ENCODE measurements at places on chromosomes 2 and 18. TPM values are rescaled to one million over a fixed set of nuclear protein-coding genes. Genes with fewer than 3 reads are reported as not detected.

GRCh38 chr2:210503725-210504191 lies 27.2 kb upstream of the LANCL1 start:
- no peak for DNase-seq

- DNase-seq = no peak
Measured at GRCh38 chr2:135603543-135603942, 72.3 kb downstream of the R3HDM1 start.

DNA sequence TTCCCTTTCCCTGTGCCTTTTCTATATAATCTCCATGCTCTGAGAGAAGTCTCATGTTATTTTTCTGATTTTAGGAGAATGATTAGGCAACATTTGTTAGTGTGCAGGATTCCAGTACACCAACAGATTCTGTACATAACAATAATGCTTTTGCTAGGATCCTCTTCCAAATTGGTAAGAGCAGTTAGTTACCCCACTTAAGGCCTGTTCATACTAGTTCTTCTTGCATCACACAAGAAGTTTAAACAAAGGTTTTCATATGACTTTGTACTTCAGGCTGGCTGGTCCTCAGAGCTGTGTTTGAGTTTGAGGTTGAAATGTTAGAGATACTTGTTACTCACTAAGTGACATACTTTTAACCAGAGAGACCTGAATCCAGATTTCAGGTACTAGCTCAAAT lies 686.9 kb upstream of the NRXN1 start:
- no peak for DNase-seq

GRCh38 chr2:207110310-207110709 lies 55.4 kb downstream of the KLF7 start:
- DNase-seq = no peak

DNA sequence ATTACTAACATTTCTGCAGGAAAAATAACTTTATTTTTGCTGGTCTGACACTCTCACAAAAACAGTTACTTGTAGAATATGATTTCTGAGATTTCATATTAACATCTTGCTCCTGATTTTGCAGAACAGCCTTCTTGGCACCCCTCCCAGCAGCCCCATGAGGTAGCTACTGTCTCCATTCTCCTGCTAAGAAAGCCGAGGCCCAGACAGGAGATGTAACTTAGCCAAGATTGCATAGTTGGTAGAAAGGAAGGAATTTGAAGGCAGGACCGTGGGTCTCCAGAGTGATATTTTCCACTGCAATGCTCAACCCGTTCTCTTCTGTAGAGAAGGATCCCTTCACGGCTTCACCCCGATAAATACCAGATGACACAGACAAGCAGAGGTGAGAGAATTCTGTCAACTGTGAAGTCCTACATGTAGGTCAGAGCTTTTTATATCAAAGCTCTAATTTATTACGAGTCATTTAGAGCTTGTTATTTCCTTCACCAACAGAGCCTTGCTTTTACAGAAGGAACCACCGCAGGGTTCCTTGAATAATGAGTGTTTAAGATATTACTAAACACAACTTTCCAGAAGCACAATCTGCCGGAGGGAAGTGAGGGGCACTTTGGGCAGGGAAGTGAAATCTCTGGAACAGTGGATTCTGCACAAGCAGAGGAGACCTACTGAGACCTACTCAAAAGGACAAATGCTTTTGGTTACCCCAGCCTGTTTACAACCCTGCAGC lies 48.0 kb upstream of the MYCN start:
- DNase-seq = no peak

GRCh38 chr2:70608373-70608772 lies 54.7 kb upstream of the TGFA start:
- DNase-seq = no peak

- no peak for DNase-seq
Measured at GRCh38 chr2:30224151-30224550, 7.2 kb upstream of the LBH start.

- DNase-seq = no peak
Measured at GRCh38 chr2:190420801-190421200, 12.6 kb downstream of the MFSD6 start.

GRCh38 chr2:40178171-40178778 lies 273.6 kb downstream of the SLC8A1 start:
- no peak for DNase-seq

- DNase-seq = no peak
Measured at GRCh38 chr2:232652505-232652851, 19.1 kb downstream of the EFHD1 start.

GRCh38 chr2:127259355-127259754 lies 34.6 kb downstream of the ERCC3 start:
- DNase-seq = no peak

SIGLEC15 gene
- not detected for total RNA-seq

SPATA3 gene
- total RNA-seq = not detected

RELCH gene
- 59.9 TPM for total RNA-seq

OTOS gene
- not detected for total RNA-seq

G6PC2 gene
- total RNA-seq = not detected

SUMO1 gene
- 38.8 TPM for total RNA-seq

SGPP2 gene
- total RNA-seq = 24.8 TPM

LBX2 gene
- total RNA-seq = not detected

RGPD3 gene
- 0.25 TPM for total RNA-seq

LINC00305 gene
- not detected for total RNA-seq

PTPRN gene
- total RNA-seq = 7.6 TPM

KANSL1L gene
- total RNA-seq = 29.7 TPM
